ENCODE measurements at places on chromosomes 12 and 14.

DNA sequence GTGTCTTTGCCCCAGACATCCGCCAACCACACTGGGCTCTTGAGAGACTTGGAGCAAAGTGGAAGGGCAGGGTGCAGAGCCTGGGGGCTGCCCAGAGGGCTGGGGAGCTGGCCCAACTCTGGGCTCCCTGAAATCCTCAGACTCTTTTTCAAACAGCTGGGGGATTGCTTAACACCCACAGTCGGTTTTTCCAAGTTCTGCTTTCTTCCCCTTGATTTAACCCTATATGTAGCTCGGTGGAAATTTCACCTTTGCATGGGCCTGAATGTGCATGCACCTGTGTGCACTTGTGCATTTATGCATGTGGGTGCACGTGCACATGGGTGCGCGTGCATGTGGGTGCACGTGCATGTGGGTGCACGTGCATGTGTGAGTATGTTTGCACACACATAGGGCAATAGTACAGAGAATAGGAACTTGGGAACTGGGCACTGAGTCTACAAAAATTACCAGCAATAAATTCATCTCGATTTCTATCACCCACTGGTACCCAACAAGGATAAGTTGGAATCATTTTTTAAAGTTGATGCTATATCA, 52.3 kb upstream of the RFLNA start:
- no peak for DNase-seq

DNA sequence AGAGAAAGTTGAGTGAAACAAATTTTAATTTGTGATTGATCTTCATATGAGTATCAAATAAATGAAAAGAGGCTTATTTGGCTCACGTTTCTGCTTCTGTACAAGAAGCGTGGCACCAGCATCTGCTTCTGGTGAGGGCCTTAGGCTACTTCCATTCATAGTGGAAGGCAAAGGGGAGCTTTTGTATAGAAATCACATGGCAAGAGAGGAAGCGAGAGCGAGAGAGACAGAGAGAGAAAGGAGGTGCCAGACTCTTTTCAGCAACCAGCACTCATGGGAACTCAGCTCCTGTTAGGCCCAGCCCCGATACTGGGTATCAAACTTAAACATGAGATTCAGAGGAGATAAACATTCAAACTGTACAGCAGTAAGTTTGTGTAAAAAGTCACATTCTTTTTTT, 121.4 kb downstream of the SYNE2 start:
- DNase-seq: no peak

DNA sequence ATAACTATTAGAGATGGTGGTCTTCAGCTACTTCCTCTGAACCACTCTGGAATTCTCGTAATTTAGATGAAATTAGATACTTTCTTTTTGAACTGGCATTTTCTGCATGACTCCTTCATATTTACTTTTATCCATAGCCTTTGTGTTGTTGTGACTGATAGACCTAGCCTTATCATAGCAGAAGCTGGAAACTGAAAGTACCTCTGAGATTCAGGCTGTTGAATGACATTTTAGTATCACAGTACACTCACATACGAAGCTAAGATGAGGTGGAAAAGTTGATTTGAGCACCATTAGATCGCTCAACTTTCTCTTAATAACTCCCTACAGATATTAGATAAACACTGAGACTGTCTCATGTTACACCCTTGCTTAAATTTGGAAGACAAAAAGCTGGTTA, 525.1 kb upstream of the FBXO33 start:
- no peak for DNase-seq

DNA sequence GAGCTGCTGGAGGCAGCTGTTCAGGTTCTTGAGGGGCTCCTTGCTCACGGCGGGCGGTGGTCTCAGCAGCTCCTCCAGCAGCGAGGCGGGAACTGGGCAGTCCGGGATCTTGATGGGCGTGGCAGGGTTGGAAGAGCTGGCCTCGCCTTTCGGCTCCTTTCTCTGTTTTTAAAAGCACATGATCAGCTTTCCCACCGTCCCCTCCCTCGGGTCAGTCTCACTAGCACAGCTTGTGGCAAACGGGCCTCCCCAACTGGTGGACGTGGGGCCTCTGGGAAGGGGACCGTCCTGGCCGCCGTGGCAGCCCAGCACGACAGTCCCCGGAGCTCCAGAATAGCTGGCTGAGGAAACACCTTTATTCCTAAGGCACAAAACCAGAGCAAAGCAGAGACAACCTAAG, 12.5 kb upstream of the ANKLE2 start:
- DNase-seq: no peak

GRCh38 chr12:65156366-65156841, 13.0 kb upstream of the LEMD3 start:
- DNase-seq: no peak

DNA sequence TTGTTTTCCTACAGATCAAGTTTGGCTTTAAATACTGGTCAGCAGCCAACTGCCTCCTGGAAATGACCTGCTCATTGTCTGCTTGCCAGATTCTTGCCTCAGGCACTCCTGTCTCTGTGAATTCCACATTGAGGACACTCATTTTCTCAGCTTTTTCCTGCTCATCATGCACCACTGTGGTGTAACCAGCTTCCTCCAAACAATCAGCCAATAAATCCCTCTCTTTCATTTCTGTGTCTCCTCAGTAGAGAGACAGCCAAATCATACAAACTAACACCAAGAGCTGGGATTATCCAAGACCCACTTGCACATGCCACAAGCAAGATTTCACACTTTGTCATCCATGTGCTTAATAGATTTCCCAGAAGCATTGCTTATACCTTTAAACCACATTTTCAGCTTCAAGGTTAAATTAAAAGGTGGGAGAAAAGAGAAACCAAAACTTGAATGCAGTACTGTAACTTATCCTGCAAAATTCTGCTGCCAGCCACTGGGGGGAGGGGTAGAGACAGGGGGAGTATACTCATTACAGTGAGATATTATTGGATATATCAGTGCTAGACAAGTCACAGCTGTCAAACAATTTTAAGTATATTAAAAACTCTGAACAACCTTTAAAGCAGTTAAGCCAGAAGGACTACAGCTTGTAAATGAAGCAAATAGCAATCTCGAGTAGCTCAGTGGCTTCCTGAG, 105.0 kb downstream of the PPP2R5E start:
- DNase-seq: peak; percentile 82

DNA sequence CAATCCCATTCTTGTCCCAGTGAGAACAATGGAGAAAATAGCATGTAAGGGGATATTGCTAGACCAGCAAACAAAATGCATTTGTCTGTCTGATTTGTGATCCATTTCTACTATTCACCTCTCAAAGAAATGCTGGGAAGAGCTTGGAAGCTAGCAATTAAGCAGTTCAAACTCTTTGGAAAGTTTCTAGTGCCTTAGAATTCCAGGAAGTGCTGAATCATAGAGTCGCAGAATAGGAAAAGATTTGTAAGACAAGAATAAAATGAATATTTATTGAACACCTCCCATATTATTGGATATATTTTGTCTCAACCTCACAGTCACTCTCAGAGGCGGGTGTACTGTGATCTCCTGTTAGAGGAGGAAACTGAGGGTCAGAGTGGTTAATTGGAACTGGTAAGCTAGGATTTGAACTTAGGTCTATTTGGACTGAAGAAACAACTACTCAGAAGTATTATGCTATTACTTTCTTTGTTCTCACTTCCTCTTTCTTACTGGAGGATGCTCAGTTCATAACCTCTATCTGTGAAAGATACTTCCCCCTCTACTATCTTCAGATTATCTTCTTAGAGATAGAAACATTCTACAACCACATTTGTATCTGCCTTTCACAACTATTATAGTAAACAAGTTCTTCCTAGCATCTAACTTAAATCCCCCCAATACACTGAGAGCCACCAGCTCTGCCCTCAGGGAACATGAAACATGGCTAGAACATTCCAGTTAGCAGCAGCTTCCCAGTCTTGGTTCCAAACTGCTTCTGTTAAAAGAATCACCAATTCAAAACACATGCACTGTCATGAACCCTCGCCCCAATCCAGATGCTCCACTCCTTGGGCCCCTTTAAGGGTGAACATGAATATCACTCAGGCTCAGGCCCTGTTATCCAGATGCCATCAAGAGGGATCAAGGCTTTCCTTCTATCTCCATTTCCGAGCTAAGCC, 64.2 kb downstream of the DRAM1 start:
- DNase-seq: no peak

DNA sequence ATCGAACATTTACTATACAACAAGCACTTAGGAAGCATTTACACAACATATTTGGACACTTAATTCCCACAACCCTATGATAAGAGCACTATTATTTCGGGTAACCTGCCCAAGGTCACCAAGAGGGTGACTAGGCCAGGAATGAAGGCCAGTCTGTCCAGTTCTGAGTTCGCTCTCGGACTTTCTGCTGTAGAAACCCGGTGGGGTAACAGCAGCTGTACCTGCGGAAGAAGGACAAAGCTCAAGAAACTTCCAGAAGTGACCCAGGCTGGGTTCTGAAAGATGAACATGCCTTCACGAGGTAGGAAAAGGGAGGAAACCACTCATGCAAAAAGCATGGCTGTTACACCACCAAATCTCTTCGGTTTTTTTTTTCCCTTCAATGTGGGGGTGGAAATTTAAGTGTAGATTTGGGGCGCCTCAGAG, 10.8 kb downstream of the PLA2G1B start:
- no peak for DNase-seq

DNA sequence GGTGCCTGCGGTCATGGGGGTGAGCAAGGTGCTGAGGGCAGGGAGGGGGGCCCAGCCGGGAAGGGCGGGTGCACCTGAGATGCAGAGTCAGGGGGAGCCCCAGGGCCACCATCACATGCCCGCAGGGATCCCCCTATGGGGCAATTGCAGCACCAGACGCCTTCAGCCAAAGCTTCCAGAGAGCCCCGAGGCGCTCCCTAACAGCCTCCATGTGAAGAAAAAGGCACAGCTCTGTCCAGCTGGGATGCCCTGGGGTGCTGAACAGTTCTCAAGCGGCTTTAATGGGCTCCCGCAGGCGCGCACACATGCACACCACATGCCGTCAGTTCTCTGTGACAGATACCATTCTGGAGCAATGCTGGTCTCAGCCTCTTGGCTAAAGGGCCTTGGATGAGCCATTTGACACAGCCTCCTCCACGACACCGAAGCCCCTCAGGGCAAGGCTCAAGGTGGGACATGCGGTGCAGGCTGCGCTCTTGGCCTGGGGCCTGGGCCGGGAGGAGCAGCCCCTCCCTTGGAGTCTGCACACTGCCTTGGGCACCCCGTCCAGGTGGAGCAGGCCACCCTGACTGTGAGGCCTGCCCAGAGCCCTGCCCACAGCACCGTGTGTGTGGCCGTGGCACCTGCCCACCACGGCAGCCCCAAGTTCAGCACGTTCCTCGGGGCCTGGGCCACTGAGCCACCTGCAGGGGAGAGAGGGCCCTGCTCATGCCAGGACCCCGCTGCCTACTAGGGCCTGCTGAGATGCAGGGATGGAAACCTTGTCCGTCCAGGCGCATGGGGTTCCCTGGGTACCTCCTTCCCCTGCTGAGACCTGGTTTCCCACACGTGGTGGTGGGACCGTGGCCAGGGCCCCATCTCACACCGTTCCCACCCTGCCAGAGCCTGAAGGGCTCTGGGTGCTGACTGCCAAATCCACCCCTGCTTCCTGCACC, 7.7 kb downstream of the XRCC3 start:
- DNase-seq: no peak

GRCh38 chr14:69637503-69638031, 26.2 kb downstream of the SUSD6 start:
- DNase-seq: no peak

- no peak for DNase-seq
These were observed 1.2 kb upstream of the SRGAP1 start for GRCh38 chr12:63843254-63843720.

DNA sequence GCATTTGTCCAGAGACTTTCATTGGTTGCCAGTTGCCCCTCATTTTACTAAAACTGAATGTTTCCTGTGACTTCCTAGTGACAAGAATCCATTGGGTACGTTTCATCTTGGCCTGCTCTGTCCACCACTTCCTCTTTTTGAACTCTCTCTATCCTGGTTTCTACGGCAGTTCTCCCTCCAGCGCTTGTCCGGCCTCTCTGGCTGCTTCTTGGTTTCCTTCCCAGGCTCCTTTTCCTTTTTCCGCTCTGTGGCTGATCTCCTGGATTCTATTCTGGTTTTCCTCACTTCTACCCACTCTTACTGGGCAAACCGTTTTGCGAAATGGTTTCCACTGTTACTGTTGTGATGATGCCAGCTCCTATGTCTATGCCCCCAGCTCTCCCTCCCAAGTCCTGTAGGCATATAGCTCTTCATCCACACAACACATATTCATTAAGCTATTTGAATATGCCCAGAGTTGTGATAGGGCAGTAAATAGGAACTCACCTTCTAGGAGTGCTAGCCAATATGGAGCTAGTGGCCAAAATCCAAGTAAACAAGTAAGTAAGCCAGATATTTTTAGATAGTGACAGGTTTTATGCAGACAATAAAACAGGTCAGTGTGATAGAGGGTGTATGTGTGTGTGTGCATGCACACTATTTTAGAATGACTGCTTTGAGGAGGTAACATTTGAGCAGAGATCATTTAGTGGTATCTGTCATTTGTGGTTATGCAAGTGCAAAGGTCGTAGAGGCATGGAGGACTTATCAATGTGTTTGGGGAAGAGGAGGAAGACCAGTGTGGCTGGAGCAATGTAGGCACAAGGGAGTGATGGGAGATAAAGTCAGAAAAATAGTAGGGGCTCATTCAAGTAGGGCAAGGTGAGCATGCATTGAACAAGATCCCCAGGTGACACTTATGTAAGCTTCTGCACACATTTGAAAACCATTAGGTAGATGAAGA, 27.9 kb upstream of the CTDSP2 start:
- no peak for DNase-seq

DNA sequence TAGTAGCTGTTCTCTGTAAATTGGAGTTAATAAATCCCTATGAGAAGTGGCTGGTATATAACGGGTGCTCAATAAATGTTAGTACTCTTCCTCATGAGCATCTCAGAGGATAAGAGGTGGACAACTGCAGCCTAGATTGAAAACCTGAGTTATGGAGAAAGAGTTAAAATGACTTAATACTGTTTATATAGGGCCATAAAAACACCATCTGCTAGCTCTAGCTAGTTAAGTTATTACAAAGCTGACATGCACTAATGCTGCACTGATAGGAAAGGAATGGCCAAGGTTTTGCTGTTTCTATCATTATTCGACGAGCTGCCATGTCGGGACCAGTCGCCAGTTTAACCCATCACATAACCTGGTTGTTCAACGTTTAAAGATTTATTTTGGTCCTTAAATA, 72.0 kb upstream of the SEL1L start:
- DNase-seq: no peak

- DNase-seq: no peak
These were observed 6.2 kb downstream of the AMN start for GRCh38 chr14:102928412-102929240.

DNA sequence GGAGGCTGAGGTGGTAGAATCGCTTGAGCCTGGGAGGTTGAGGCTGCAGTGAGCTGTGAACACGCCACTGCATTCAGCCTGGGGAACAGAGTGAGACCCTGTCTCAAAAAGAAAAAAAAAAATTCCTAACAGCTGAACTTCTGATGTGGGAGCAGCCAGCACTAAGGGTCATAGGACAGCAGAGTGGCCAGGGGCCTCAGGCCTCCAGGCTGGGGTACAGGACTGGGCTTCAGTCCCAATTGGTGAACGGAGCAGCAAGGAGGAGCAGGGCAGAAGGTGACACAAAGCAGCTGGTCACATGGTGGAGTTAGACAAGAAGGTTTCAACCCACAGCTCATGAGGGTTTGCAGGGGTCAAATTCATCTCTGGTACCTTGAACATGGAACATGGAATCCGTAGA, 40.8 kb upstream of the NRXN3 start:
- DNase-seq: no peak

All from smooth muscle cell of the brain vasculature (primary cell).